ENCODE measurements at places on chromosomes 5 and 9. TPM values are rescaled to one million over a fixed set of nuclear protein-coding genes. Genes with fewer than 3 reads are reported as not detected.

DNAH5 gene
- total RNA-seq = 0.13 TPM

STOML2 gene
- total RNA-seq = 192 TPM

SPINK7 gene
- not detected for total RNA-seq

SIT1 gene
- not detected for total RNA-seq

SH3TC2 gene
- 9.0 TPM for total RNA-seq

ADGRD2 gene
- not detected for total RNA-seq

PPIC gene
- 26.3 TPM for total RNA-seq

GPR150 gene
- total RNA-seq = 0.29 TPM

SPATA31C2 gene
- not detected for total RNA-seq

PCSK5 gene
- total RNA-seq = 8.4 TPM

TRPM6 gene
- total RNA-seq = 0.14 TPM

RAD23B gene
- 132 TPM for total RNA-seq

ANXA2R gene
- total RNA-seq = 2.1 TPM

SPATA31D4 gene
- total RNA-seq = not detected

PDLIM4 gene
- total RNA-seq = 87.9 TPM

UBE2QL1 gene
- 0.07 TPM for total RNA-seq

ZNG1F gene
- 8.9 TPM for total RNA-seq

CNTFR gene
- not detected for total RNA-seq

TMEM215 gene
- total RNA-seq = not detected

ZFP2 gene
- 0.22 TPM for total RNA-seq

CDH9 gene
- total RNA-seq = not detected
